ENCODE measurements at places on chromosomes 4 and X.

- no peak for DNase-seq
Measured at GRCh38 chr4:63296773-63297172, 1112.5 kb downstream of the TECRL start.

DNA sequence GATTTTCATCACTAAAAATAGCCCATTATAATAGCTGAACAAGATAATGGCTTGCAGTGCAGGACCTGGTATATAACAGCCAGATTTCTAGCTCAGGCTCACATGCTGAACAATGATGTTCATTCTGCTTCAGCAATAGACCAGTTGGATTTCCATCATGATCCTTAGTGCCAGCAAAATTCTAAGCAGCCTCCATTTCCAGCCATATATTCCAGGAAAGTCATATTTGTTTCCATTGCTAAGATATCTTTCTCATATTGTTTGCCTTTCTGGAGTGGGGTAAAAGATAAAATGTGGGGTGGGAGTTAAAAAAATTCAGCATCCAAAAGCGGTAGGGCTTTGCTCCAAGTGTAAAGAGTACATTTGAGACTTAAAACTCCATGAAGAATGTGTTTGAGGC lies 2344.1 kb downstream of the PCDH7 start:
- no peak for DNase-seq

GRCh38 chr4:128854433-128854832 lies 44.9 kb downstream of the JADE1 start:
- DNase-seq: no peak

- no peak for DNase-seq
Measured at GRCh38 chr4:26864899-26865298, 4.3 kb downstream of the STIM2 start.

DNA sequence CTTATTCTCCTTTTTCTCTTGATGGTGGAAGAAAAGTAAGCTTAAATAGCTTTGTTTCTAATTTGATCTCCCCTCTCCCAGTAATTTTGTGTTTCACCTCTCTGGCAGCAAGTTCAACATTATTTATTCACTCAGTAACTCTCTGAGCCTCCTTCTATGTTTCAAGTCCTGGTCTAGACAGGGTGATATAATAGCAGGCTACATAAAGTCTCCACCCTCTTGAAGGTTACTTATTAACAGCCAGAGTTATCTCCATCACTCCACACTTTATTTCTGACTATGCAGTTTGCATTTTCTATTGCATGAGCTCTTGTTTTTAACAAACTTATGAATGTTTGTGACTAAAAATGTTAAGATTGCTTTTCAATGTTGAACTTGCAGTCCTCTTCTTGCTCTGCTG lies 17.8 kb upstream of the ANOS1 start:
- DNase-seq: no peak

- no peak for DNase-seq
Measured at GRCh38 chrX:21939906-21940305, 603 bp upstream of the SMS start.

DNA sequence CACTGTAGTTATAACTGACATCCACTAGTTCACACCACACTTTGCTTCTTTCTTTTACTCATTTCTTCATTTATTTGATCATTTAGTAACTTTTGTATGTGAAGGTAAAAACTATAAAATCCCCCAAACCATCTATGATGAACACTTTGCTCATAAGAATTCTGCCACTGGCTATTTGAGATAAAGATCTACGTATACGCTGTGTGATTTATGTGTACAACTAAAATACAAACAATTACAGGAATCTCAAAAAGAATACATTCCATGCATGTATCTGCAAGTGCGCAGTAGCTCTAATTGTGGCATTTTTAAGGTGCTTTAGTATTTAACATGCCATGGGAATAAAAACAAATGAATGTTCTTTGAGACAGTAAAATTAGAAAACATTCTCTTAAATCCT lies 156.9 kb upstream of the NAP1L5 start:
- DNase-seq: no peak

GRCh38 chr4:183905593-183906488 lies 734 bp downstream of the STOX2 start:
- no peak for DNase-seq

DNA sequence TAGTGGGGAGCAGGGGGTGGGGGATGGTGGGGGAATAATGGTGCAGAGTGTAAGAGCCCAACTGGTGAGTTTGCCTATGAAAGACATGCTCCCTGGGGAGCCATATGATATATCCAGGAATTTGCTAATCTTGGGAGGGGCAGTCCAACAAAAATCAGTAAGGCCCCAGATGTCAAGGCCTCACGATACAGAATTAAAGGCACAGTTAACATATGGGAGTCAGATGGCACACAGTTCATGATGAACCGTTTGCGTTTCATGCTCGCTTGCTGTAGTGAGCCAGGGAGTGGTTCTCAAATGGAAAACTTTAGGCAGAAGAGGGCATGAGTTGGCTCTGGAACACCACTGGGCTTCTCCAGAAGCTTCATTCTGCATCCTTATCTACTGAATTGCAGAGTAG lies 33.9 kb upstream of the VCX2 start:
- no peak for DNase-seq

All from stimulated activated CD8-positive, alpha-beta memory T cell treated with anti-CD3 and anti-CD28 coated beads, Interleukin-15, amount 100 ng/mL, for 24 hours (primary cell).